Hematopoietic multipotent progenitor cell treated with erythropoietin and hydrocortisone succinate and interleukin-3 and kit ligand, for 17 days (in vitro differentiated cells): ENCODE measurements at places on chromosomes 13 and 19.

DNA sequence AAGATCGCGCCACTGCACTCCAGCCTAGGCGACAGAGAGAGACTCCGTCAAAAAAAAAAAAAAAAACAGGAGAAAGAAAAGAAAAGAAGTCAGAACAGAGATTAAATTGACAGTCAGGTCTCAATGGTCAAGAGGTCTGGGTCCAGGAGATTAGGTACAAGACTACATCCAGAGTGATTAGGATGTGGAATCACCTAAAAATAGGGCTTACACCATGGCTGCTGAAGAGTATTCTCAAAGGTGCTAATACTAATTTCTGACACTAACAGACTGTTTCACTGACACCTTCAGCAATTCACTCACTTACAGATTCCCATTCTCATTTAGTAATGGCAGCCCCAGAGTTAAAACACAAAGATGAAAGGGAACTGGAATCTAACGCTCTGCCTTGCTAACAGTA lies 91.7 kb downstream of the TBC1D4 start:
- no peak for DNase-seq

GRCh38 chr19:51551673-51552432 lies 19.2 kb upstream of the ZNF175 start:
- no peak for DNase-seq

DNA sequence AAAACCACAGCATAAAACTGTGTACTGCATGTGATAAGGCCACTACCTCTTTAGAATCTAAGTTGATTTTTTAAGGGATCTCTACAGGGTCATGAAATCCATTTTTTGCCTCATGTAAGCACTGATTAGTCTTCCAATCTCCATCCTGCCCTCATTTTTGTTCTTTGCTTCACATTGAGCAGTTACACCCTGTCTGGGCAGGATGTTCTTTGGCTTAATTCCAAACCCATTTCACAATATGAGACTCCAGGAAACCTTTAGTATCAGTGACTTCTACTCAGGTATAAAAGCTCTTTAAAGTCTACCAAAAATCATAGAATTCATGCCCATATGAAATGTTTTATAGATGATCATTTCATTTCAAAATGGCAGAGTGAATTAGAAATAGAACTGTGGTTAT lies 592.6 kb downstream of the TBC1D4 start:
- no peak for DNase-seq

GRCh38 chr13:51937320-51938290 lies 73.6 kb downstream of the ATP7B start:
- DNase-seq = no peak

GRCh38 chr19:34402074-34402600 lies 2.1 kb upstream of the PDCD2L start:
- no peak for DNase-seq

- no peak for DNase-seq
Measured at GRCh38 chr19:28706693-28707092, 506.3 kb downstream of the UQCRFS1 start.

GRCh38 chr13:73702419-73703071 lies 431.7 kb downstream of the KLF12 start:
- DNase-seq = no peak

DNA sequence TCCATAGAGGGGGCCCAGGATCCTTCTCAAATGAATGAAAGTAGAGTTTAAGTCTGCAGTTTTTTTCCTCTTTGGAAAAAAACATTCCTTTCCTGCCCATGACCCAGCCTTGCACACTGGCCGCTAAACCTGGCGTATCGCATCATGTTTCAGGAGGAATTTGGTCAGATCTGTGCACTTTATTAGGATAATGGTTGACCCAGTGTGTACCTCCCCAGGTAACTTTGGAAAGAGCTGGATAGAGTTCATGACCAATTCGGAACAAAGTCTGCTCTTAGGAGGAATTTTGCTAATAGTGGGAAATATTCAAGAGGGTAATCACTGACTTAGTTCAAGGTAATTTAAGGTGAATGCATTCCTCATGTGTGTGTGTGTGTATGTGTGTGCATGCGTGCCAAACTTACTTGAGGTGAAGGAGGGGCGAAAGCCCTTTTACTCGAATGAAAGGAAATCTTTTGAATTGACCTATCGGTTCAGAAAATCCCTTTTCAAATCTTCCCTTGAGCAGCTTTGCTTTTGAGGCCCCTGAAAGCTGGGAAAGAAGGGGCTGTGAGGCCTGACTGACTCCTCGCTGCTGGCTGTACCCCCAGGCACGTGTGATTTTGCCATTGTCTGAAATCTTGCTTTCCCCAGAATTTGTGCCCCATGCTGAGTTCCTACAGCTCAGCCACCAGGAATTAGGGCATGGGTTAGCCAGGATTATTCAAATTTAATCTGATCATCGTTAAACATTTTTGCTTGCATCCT lies 46.3 kb downstream of the SIPA1L3 start:
- no peak for DNase-seq

GRCh38 chr19:5229778-5230335 lies 110.8 kb downstream of the PTPRS start:
- no peak for DNase-seq

GRCh38 chr13:113926951-113927660 lies 46.8 kb downstream of the C13orf46 start:
- no peak for DNase-seq

GRCh38 chr19:33799476-33799875 lies 2.8 kb downstream of the KCTD15 start:
- DNase-seq = no peak

- no peak for DNase-seq
Measured at GRCh38 chr13:98918771-98919170, 59.1 kb downstream of the DOCK9 start.

DNA sequence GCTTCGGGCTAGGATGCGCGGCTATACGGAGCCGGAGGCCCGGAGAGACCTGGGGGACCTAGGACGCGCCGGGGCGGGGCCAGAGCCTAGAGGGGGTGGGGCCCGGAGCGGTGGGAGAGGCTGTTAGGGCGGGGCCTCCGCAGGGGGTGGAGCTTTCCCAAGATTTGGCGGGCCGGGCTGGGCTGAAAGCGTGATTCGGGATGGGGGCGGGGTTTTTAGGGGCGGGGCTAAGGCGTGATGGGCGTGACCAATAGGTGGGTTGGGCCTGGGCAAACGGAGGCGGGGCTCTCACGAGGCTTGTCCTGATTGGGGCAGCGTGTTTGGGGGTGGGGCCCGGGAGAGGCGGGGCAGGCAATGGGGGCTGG lies 439 bp downstream of the RAB11B start:
- peak; percentile 96 for DNase-seq

DNA sequence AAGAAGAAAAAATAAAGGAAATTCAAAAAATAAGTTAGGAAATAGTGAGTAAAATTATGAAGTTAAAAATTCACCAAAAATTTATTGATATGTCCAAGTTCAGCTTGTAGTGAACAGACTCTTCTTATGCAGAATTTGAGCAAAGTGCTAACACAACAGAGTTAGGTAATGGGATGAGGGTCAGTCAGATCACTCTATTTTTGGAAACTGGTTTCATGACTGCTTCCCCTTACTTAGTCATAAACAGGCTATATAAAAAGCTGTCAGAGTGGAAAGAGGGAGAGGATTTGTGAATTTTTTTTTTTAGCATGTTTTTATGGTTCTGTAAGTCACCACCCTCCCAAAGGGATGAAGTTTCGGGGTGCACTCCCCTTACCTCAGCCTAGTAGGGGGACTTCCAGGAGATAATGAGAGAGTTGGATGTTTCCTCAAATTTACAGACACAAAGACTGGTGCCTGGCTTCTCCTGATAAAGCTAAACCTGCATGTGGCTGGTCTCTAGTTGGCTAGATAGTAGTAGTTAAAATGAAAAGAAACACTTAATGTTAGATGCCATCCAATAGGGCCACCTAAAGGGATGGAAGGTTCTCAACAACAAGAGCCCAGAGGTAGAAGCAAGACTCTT lies 4.5 kb downstream of the CPB2 start:
- no peak for DNase-seq

DNA sequence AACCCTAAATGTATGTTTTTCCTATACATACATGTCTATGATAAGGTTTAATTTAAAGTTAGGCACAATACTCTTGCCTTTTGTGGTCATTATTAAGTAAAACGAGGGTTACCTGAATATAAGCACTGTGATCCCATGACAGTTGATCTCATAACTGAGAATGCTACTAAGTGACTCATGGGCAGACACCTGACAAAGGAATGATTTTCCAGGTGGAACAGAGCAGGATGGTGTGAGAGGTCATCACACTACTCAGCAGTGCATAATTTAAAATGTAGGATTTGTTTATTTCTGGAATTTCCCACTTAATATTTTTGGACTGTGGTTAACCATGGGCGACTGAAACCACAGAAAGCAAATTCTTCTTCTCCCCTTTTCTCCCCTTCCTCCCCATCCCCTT lies 178.9 kb downstream of the UGGT2 start:
- no peak for DNase-seq

DNA sequence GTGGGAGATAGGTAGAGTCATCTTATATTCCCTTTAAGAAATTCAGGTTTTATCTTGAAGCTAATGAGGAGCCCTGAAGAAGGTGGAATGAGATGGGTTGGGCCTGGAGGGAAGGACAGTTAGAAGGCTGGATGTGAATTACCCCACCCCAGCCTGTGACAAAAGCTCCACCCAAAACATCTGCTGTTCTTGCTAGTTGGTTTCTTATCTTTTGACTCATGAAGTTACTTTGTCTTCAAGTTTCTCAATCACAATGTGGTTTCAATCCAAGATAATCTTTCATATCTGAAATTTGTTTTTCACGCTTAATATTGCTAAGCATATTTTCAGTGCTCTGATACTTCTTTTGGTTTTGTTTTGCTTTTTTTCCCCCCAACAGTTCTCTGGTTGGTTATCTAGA lies 38.3 kb upstream of the HMGB1 start:
- peak; percentile 16 for DNase-seq

- no peak for DNase-seq
Measured at GRCh38 chr19:2592824-2593223, 109.7 kb downstream of the GNG7 start.

DNA sequence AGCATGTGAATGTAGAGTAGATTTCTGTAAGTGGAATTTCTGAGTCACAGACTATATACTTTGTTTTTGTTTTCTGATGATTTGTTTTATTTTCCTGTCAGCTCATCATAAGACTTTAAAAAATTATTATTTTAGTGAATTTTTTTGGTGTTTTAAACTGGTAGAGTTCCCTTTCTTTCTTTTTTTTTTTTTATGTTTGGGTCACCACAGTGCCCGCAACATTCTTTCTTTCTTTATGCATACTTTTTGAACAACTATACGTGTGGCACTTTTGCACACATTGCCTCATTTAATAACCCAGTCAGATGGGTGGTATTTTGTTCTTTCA lies 46.0 kb downstream of the WDFY2 start:
- no peak for DNase-seq

DNA sequence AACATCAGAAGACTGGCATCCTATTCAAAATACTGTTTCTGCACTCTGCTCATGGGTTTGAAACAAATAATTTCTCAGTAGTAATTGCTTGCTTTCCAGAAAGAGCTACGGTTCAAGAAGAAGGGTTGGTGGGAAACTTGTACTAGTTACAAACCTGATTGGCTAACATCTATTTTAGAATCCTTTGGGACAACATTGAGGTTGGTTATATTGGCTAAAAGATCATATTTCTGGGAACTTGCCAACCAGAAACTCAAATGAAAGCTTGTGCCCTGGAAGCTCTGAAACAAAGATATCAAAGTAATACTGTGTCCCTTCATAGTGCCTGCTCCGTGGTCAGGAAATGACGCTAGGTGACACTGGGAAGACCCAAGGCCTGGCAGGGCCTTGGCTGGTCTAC lies 141.7 kb downstream of the LACC1 start:
- DNase-seq = no peak

DNA sequence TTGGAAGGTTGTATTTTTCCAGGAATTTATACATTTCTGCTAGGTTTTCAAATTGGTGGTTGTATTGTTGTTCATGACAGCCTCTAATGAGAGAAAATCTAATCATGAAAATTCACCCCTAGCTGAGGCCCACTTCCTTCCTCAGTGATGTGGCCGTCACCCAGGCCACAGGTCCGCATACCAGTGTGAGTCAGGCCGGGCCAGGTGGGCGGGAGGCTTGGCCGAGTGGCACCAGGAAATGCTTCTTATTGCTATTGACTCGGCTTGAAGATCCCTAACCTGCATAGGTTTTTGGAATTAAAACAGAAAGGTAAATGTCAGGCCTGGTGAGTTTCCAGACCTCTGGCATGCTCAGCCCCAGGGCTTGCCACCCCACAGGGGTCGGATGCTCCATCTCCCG lies 88.7 kb downstream of the SCGB2B2 start:
- no peak for DNase-seq

DNA sequence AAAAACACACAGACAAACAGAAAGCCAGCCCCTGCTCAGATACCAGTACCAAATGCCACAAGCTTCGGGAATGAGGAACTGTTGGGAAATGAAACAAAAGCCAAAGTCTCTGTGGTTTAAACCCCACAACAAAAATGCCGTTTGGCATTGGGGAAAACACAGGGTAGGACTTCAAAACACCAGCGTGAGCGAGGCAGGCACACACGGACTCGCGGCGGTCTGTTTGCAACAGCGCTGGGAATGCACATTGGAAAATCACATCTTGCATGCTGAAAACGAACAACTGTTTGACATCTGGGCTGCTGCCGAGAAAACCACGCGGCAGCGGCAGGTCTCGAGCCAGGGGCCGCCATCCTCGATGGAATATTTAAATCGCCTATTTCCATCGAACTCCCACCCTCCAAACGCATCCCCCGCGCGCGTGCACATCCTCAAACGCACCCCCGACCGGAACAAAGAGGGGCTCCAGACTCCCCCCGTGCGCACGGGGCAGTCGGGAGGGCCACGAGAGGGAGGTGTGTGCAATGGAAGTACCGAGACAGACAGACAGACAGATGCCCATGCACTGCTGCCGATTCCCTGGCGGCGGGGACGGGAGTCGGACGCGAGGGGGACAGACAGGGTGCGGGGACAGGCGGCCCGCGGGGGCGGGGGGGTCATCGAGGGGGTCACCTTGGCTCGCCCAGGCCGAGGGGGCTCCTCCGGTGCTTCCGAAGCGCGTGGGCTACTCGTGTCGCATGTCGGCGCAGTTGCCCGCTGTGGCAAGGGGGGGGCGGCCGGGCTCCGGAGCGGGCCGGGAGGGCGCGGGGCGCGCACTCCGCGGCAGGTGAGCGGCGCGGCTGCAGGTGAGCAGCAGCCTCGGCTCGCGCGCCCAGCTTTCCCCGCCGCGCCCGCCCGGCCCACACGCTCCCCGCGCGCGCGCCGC lies at the start of gene GPR12:
TSS of gene GPR12 (minus strand) at position 880 of the 925 bp plus-strand sequence. CDS start 959 bp downstream, outside the sequence.
- no peak for DNase-seq
